ENCODE measurements at places on chromosomes 3 and 15. TPM values are rescaled to one million over a fixed set of nuclear protein-coding genes. Genes with fewer than 3 reads are reported as not detected.

The DISP2 gene
- total RNA-seq, result 0.07 TPM

The NME9 gene
- total RNA-seq, result not detected

The ITGA11 gene
- total RNA-seq, result 0.20 TPM

The GRAMD1C gene
- total RNA-seq, result 20.2 TPM

The CPNE9 gene
- not detected for total RNA-seq

The TICRR gene
- total RNA-seq, result 9.2 TPM

The HESX1 gene
- total RNA-seq, result 0.40 TPM

The DTWD1 gene
- 18.5 TPM for total RNA-seq

The CRTAP gene
- 192 TPM for total RNA-seq

The TM4SF18 gene
- 81.6 TPM for total RNA-seq

The TLR9 gene
- total RNA-seq, result 0.04 TPM

All from pulmonary artery endothelial cell (primary cell).